ENCODE measurements at places on chromosomes 7 and 10.
A peak's percentile ranks its signal among the peaks of the same experiment; 100 is the strongest.

- no peak for DNase-seq
Observed at GRCh38 chr7:111771638-111772037, 209.3 kb upstream of the IMMP2L start.

- no peak for DNase-seq
Observed at GRCh38 chr7:1971946-1972654, 260.6 kb downstream of the MAD1L1 start.

GRCh38 chr7:115799430-115799829 lies 231.1 kb downstream of the TFEC start:
- DNase-seq = no peak

DNA sequence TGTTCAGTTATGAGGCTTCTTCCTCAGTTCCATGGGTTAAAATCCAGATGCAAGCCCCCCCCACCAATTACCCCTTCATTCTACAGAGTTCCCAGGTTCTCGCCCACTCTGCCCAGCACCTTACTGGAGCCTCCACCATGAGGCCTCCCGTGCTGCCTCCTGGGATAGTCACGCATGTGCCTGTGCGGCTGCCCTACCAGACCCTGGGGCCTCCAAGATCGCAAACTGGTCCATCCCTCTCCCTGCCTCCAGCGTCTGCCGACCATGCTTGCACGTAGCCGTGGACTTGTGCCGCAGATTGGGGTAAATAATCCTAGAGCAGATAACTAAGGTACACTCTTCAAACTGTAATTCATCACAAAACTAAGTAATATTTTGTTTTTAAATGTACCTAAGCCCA lies 611.2 kb downstream of the PTPRN2 start:
- no peak for DNase-seq

DNA sequence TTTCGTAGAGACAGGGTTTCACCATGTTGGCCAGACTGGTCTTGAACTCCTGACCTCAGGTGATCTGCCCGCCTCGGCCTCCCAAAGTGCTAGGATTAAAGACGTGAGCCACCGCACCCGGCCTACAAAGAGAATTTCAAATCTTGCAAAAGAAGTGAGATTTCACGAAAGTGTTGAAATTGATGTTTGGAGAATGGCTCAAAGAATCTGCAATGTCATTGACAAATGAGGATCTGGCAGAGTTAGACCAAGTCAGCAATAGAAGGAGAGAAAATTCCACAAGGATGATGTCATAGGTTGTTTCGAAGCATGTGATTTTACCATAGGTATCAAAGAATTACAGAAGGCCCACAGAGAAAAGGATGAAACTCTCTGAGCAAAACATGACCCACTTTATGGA lies 71.7 kb downstream of the LYZL2 start:
- DNase-seq = no peak

- DNase-seq = no peak
Observed at GRCh38 chr7:28806841-28807240, 151.3 kb downstream of the TRIL start.

- DNase-seq = no peak
Observed at GRCh38 chr7:51046482-51046881, 263.8 kb upstream of the GRB10 start.

DNA sequence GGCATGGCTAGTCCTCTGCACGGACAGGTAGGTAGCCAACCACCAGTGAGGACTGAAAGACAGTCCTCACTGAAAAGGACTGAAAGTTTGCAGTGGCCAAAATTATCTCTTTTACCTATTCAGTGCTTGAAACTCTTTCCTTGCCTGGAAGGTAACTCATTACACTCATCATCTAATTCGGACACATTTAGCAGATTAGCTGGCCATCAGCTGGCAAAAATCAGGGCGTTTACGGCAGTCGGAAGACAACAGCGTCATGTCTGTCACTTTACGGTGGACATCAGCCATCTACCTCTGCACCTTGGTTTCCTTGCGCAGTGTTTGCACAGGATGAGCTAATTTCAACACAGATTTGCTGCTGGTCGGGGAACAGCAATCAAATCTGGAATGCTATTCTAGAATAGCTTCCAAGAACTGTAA lies 740 bp downstream of the ANXA7 start:
- DNase-seq = peak; percentile 9

- no peak for DNase-seq
Observed at GRCh38 chr7:31858055-31858454, 171.0 kb downstream of the PPP1R17 start.

DNA sequence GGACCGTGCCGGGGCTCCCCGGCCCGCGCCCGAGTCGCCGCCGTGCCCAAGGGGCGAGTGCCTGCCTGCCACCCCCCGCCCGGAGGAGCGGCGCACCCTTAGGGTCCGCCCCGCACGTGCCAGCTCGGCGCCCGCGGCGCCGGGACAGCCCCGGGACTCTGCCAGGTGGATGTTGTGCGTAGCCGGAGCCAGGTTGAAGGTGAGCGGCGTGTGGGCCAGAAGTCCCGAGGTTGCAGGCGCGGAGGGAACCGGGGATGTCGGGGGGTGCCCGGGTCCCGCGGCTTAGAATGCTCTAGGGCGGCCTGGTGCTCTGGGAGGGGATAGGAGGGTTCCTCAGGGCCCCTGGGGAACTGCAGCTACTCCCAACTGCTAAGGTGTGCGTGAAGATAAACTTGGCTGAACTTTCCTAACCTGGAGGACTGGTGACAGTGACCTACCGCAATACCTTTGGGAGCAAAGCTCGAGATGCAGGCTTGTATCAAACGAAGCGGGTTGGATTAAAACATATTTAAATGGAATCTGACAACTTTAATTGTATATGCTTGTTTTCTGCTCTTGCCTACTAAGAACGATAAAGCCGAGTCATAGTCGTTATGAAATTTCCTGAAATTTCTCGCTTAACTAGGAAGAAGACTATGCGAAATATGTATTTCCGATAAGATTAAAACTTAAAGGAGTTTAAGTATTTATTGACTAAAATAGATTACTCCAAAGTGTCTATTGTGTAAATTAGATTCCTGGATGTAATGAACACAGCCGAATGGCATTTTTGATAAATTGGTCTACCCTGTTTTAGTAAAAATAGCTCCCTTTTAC lies at the start of gene CUX1:
TSS of gene CUX1 (plus strand) at position 156 of the 816 bp plus-strand sequence. CDS start at position 170, 14 bp downstream.
- no peak for DNase-seq

- DNase-seq = no peak
Observed at GRCh38 chr10:103818105-103818504, 37.3 kb downstream of the SH3PXD2A start.

GRCh38 chr10:102133373-102134195 lies 744 bp downstream of the PPRC1 start:
- no peak for DNase-seq

DNA sequence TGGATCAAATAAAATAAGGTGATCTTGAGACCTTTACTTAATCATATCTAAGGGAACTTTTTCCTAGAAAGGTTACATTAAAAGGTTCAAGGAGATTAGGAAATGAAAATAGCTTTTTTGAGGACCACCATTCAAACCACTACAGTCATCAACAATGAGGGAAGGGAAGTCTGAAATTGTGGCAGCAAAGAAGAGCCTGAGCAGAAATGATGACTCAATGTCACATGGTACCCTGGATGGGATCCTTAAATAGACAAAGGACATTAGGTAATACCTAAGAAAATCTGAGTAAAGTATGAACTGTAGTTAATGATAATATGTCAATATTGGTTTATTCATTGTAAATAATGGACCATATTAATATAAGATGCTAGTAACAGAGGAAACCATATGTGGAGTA lies 236.0 kb downstream of the SEMA3D start:
- DNase-seq = no peak

DNA sequence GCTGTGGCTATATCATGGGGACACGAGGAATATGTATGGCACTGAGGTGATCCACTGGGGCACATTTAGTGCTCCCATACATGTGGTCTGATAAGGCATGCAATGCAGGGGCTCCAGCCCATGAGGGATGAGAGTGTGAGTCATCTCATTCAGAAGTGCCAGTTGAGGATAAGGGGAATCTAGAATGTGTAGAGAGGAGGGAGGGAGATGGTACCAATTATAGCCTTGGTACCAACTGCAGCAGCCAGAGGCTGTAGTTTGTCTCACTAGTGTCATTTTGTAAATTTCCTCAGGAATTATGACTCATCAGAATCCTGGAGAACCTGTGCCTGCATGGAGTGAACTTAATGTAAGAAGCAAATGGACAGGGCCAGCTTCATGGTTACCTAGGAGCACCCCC lies 46.2 kb downstream of the LAMB4 start:
- DNase-seq = no peak

DNA sequence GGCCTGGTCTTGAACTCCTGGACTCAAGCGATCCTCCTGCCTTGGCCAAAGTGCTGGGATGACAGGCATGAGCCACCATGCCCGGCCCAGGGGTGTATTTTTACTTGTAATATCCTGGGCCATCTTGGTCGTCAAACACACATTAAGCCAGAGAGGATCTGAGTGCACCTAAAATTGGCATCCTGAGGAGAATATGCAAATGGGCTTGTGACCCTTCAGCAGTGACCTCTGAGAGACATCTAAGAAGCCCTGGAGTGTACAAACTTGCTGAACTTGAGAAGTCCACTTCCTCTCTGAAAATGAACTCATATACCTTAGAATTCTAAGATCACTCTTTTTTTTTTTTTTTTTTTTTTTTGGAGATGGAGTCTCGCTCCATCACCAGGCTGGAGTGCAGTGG lies 372.0 kb upstream of the C7orf33 start:
- DNase-seq = no peak

- no peak for DNase-seq
Observed at GRCh38 chr7:10128748-10129147, 844.9 kb upstream of the PHF14 start.

DNA sequence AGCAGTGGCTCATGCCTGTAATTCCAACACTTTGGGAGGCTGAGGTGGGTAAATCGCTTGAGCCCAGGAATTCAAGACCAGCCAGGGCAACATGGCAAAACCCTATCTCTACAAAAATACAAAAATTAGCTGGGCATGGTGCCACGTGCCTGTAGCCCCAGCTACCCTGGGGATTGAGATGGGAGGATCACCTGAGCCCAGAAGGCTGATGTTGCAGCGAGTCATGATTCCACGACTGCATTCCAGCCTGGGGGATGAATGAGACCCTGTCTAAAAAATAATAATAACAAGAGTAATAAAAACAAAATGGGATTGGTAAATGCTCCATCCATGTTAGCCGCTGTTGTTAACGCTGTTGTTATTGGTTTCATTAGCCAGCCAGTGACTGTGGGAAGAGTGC lies 1.3 kb upstream of the HKDC1 start:
- no peak for DNase-seq

- no peak for DNase-seq
Observed at GRCh38 chr10:66916030-66916429, 9.8 kb upstream of the LRRTM3 start.

- DNase-seq = no peak
Observed at GRCh38 chr7:55150709-55151451, 132.1 kb downstream of the EGFR start.

- no peak for DNase-seq
Observed at GRCh38 chr7:135993950-135994349, 16.8 kb upstream of the MTPN start.

GRCh38 chr10:81036257-81036656 lies 498.6 kb downstream of the SH2D4B start:
- DNase-seq = no peak
